ENCODE measurements at places on chromosomes 11 and 22.

DNA sequence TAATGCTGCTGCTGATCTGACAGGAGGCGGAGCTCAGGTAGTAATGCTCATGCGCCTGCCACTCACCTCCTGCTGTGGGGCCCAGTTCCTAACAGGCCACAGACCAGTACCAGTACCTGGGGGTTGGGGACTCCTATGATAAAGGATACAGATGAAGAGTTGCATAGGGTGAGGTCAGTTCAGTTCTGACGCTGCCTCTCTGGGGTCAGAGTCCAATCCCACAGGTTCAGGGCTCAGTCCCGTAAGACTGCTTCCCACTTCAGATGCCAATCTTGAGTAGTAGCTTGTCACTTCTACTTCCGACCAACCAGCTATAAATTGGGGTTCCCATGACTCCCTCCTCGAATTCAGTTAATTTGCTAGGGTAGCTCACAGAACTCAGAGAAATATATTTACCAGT is 8.6 kb downstream of the ASRGL1 start:
- DNase-seq = no peak

DNA sequence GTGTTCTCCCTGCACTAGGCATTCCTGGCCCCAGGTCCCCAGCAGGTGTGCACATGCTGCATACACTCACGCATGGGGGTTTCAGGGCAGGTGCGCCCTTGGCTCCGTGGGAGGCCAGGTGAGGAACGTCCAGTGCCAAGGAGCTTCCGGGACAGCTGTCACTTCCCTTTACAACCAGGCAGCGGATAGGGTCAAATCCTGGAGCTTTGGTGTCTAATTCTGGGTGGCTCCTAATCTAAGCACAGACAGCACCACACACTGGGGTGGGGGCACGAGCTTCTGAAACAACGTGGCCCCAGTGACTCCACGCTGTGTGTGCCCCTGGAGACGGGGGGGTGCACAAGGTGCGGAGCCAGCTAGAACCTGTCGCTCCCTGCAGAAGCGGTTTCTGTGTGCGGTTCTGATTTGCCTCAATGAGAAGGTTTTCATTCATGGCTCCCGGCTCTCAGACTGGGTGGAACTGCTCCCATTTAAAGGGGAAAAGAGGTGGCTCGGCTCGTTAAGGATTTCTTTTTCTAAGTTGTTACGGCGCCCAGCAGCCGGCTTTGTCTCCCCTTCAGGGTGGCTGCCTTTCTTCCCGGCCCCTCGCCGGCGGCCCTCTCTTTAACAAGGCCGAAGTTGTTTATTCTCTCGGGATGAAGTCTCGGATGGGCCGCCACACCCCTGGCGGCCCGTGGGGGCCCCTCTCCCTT is 5.0 kb downstream of the CCND1 start:
- DNase-seq = no peak

DNA sequence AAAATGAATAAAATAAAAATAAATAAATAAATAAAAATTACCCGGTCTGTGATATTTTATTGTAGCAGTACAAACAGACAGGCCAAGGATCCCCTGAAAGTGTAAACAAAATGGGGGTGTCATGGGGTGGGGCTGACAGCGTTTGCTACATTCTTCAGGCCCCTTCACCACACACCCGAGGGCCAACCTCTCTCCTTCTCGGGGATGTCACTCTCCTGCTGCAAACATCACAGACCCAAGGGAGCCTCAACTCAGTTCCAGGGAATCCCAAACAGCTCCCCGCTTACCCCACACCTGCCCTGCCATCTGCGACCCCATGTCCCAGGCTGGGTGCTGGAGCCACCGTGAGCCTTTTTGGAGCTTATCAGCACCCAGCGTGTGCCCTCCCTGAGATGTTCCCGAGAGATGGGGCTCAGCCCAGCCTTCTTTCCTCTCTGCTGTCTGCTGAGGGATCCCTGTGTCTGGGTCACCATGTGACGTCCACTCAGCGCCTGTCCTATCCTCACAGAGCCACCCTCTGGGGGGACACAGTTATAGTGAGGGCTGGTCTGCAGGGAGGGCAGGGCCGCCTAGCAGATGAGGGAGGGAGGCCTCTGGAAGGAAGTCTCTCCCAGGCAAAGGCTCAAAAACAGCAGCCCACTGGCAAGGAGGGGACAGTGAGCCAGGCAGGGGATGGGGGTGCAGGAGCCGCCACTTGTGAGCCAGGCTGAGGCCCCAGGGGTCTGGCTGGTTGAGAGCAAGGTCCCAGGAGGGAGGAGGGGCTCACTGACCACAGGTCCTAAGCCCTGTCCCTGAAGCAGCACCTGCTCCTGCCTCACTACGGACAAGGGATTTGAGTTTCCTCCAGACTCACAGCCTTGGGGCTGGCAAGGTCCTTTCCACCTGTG is 1041.6 kb downstream of the BRD1 start:
- no peak for DNase-seq

DNA sequence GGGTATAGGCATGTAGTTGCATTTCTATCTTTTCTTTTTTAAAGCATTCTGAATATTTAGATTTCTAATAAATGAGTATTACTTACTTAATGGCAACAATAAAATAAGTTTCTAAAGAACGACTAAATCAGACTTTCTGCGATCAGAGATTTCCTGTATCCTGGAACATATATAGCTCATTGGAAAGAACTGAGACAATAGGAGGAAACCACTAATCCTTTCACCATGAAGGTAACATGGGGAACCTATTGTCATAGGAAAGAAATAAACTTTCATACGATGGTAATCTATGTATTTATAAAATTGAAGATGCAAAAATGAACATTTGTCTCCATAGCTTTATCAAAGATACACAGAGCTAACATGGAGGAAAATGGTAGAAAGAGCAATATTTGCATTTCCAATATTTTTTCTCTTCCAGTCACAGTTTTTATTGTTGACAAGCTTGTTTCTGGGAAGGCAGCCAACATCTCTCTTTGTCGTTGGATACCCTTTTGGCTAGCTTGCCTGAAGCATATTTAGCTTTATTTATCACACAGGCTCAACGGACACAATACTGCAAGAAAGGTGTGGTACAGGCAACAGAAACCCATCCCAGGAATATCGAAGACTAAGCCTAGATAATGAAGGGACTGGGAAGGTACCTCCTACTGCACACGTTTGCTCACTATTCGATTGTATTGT is 293.3 kb upstream of the MPPED2 start:
- no peak for DNase-seq

DNA sequence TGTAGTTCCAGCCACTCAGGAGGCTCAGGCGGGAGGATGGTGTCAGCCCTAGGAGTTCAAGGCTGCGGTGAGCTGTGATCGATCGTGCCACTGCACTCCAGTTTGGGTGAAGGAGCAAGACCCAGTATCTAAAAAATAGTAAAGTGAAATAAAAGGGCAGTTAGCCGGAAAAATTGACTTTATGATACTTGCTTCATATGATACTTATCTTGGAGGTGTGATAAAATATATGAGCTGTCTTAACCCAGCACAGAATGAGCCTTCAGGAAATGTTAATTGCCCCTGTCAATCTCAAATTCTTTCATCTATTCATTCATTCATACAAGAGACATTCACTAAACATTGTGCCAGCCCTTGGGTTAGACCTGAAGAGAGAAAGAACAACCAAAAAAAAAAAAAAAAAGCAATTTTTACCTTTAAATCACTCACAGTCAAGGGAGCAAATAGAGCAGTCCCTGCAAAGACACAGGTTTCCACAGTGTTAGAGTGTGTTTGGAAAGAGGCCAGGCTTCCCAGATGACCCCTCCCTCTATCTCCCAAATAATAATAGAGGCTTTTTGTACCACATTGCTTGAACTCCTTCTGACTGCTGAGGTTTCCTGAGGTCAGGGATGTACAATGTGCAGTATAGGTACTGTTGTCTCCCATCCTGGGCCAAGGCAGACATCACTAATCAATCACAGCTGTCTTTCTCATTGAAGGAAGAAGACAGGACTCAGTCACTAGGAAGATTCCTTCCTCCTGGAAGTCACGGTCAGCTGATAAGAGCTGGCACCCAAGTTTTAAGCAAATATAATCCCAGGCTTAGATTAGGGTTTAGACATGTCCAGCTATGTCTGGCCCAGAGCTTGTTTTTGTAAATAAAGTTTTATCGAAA is 454.6 kb downstream of the MIAT start:
- DNase-seq = no peak

GRCh38 chr11:46347637-46348311 is 511 bp downstream of the DGKZ start:
- DNase-seq = no peak

DNA sequence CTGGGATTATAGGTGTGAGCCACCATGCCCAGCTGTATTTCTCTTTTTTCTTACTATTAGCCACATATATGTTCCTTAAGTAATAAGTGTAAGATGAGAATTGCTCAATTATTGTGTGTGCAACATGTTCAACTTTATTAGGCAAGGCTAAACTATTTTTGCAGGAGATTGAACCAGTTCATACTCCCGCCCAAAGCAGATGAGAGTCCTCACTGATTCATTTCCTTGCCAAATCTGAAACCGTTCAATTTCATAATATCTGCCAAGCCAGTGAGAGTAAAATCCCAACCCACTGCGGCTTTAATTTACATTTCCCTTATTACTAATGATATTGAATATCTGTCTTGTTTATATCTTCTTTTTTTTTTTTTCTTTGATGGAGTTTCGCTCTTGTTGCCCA is 48.4 kb downstream of the KCNJ4 start:
- no peak for DNase-seq

DNA sequence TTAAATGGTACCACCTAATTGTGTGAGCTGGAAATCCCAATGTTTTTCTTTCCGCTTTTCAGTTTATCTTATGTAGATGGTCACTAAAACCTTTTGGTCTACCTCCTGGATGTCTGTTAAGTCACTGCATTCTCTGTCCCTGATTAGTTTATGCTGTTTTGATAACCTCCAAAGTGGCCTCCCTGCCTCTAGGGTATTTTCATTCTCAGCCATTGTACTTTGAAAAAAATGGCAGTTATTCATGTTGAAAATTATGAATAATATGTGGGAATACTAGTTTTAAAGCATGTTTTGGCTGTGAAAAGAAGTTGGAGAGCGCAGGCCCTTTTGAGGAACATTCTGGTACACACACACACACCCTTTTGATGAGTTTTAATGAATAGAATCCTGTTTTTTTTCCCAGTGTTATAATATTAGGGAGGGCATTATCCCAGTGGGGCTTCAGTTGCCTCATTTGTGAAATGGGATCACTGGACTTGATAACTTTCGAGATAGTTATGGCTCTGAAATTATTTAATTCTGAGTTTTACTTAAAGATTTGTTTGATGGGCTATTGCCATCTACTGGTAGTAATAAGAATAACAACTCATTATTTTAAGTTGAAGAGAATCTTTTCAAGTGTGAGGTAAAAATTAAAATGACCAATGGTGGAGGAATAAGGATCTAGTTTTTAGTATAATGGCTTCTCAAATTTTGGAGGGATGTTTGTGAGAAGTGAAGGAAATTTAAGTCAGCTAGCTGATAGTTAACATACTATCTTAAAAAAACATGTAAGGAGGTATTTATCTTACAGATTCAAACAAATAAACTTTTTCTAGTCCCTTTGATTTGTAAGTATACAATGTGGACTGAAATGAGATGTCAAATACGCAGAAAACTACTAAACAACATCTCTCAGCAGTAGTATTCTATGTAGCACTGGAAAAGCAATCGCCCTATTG is 3.9 kb downstream of the FDX1 start:
- no peak for DNase-seq

GRCh38 chr11:1228101-1228821 is 5.4 kb downstream of the MUC5B start:
- DNase-seq = no peak

- no peak for DNase-seq
Measured at GRCh38 chr22:46147471-46148267, 2.7 kb upstream of the PPARA start.

- no peak for DNase-seq
Measured at GRCh38 chr11:31818874-31819331, 7.8 kb upstream of the PAX6 start.

DNA sequence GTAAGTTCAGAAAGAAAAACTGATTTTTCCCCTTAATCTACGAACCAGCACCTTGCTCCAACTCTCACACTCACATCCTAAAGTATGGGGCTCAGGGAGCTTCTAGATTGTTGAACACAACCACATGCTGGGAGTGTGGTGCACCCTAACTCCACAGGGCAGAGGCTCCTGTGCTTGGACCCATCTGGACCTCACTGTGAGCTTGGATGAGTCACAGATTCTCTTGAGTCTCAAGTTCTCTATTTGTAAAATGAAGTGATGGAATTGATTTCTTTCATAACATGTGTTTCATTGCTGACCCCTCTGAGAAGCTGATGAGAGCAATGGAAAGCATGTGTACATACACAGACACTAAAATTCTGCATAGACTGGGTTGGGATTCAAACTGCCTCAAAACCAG is 109.7 kb downstream of the PGR start:
- DNase-seq = no peak

DNA sequence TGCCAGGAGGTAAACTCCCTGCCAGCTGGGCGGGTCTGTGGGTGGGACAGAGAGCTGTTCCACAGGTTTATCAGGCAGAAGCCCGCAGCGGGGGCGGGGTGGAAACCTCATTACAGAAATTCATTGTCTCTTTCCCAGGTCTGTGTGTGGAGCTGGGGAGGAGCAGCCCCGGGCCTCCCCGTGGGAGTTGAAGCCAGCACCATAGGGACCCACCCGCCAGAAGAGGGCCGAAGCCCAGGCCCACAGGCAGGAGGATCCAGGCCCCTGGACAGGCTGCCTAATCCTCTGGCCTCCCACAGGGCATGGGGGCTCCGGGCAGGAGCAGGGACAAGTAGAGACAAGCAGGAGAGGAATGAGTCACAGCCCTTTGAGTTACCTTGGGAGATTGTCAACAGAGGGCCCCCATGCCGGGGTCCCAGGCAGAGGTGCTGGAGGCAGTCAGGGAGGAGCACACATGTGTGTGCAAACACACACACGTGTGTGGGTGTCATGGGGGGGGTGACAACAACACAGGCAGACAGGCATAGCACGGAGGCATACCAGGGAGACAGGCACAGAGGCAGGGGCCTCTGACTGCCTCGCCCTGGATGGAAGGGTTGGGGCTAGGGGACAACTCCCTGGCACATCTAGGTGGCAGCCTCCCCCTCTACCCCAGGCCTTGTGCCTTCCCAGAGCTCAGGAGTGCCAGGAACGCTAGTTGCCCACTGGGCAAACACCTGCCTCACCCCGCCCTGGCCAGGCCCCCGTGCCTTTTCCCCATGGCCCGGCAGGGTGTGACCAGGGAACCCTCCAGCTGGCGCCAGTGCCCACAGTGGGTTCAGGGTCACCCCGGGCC is 1.4 kb downstream of the CDC42BPG start:
- DNase-seq = no peak

GRCh38 chr22:37515901-37516300 is 3.3 kb downstream of the CARD10 start:
- DNase-seq = no peak
